ENCODE measurements at places on chromosomes 3 and 15.

- no peak for DNase-seq
These were observed 371.4 kb downstream of the SOX2 start for GRCh38 chr3:182083112-182083511.

- no peak for DNase-seq
These were observed 215.1 kb downstream of the ITPR1 start for GRCh38 chr3:4708230-4708629.

GRCh38 chr3:47512416-47513124 lies 942 bp downstream of the ELP6 start:
- no peak for DNase-seq

DNA sequence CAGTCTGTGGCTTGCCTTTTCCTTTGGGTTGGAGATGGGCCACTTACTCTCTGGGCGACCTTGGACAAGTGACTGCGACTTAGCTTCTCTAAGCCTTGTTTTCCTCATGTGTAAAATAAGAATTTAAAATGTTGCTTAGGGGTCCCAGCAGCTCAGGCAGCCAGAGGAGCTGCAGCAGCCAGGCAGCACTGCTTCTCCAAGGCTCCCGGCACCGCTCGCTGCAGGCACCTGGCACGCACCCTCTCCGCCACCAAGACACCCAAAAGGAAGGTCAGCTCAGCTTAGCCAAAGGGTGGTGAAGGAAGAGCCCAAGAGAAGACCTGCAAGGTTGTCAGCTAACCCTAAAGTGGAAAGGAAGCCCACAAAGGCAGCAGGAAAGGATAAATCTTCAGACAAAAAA lies 10.7 kb upstream of the AMOTL2 start:
- DNase-seq: no peak

GRCh38 chr15:58110999-58111717 lies 27.0 kb upstream of the AQP9 start:
- DNase-seq: no peak

DNA sequence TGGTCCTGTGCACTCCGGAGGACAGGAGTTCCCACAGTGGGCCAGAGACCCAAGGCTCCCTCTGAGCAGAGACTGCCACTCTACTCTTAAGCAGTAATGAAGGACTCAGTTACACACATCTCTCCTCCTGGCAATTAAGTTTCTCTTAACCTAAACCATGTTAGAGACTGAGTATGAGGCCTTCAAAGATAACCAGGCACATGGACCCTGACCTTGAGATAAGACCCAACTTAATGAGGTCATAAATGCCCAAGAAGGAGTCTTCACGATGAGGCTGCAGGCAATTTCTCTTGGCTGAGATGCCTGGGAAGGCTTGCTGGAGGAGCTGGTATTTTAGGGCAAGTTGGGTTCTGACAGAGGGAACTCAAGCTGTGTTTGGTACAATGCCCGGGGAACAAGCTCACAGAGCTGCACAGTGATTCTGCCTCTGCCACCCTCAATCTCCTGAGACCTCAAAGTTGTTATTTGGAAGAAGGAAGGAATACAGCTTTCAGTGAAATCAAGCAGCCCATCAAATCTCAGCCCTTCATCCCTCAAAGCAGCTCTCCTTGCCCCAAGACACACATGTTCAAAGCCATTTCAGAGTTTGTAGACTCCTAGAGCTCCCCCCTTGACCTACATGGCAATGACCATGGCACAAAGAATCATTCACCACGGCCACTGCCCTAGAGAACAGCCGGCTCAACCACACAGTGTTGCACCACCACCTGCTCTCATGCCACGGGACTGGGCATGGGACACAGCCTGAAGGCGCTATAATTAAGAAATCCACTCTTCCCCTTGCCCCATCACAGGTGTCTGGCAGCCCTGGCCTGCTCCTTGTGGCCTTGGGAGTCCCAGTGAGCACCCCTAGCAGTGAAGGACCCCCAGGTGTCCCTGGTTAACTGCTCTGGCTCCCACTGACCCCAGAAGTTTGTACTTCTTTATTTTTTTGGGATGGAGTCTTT lies 7.1 kb downstream of the RMDN3 start:
- DNase-seq: no peak

DNA sequence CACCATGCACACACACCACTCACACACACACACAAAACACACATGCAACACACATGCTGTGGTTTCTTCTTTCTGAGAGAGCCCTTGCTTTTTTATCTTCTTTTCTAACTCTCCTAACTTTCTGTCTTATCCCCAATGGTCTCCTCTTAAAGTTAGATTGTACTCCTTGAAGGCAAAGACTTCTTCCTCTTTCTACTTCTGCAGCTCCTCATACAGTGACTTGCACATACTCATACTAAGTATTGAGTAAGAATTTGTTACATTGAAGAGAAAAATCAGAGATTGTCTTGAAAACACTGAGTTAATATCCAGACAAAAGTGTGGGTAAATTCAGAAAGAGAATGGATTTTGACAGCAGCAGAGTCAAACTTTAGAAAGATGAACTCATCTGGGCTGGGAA lies 64.4 kb downstream of the GTPBP8 start:
- DNase-seq: no peak

GRCh38 chr3:52385157-52385556 lies 59.7 kb downstream of the SEMA3G start:
- no peak for DNase-seq

GRCh38 chr15:90174140-90174875 lies 26.8 kb upstream of the SEMA4B start:
- no peak for DNase-seq

GRCh38 chr3:134904241-134904771 lies 109.2 kb downstream of the EPHB1 start:
- no peak for DNase-seq

DNA sequence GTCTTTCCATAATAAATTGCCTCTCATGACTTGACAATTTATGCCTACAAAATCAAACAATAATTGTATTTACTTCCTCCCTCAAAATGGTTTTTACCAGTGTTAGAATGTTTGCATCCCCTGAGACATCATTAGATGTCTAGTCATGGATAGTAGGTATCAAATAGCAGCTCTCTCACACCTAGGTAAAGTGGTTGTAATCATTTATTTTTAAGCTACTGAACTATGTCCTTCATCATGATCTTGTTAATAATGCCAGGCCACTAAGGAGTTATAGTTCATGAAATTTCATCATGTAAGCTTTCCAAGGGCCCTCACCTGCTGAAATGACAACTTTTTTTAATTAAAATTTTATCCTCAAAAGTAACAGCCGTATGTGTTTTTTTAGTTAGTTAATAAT lies 134.1 kb downstream of the ARPP21 start:
- no peak for DNase-seq

GRCh38 chr3:176796371-176796770 lies 400.9 kb downstream of the TBL1XR1 start:
- DNase-seq: peak; percentile 26

GRCh38 chr3:81853431-81853830 lies 92.0 kb upstream of the GBE1 start:
- DNase-seq: no peak

DNA sequence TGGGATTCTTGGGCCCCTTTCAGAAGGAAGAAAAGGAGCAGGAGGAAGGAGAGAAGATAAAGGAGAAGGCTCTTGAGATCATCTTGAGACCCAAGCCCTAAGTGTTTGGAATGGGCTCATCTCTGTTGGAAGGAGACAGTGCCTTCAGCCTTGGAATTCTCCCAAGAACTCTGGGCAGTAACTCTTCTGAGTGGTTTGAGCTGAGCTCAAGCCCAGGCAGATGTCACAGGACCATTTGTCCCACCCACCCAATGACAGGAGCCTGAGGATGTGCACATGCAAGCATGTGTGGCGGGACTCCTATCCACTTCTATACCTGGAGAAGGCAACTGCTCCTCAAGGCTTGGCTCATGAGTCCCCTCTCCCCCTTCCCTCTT lies 14.6 kb upstream of the TMEM40 start:
- DNase-seq: no peak

DNA sequence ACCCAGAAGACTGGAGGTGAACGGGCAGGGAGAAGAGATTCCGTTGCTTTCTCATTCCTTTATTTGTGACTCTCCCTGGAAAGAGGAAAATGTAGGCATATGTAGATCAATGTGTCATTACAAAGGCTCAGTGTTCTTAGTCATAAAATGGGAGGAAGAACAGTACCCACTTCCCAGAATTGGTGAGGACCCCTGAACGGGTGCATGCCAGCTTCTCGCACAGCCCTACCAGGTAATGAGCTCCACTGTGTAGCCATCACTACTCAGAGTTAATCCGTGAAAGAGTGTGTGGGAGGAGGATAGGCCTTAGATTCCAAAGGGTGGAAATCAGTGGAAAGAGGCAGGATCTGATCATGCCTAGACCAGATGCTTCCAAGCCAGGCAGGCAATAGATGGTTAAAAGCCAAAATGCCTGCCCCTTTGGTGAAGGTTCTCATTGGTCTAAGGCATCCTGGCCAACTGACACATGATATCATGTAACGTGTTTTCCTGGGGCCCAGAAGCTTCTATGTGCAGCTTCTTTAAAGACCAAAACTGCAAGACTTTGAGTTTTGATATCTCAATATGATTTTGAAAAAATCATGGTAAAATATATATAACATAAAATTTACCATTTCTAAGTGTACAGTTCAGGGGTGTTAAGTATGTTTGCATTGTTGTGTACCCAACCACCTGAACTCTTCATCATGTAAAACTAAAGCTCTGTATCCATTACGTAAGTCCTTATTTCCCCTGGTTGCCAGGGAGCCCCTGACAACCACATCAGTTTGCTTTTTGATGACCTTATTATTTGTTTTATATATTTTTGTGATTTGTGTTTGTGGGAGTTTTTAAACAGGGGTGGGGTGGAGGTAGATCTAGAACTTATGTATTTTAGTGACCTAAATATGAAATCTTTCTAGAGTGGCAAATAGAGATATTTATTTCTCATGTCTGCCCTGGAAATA lies 402.2 kb upstream of the CFAP20DC start:
- DNase-seq: no peak

DNA sequence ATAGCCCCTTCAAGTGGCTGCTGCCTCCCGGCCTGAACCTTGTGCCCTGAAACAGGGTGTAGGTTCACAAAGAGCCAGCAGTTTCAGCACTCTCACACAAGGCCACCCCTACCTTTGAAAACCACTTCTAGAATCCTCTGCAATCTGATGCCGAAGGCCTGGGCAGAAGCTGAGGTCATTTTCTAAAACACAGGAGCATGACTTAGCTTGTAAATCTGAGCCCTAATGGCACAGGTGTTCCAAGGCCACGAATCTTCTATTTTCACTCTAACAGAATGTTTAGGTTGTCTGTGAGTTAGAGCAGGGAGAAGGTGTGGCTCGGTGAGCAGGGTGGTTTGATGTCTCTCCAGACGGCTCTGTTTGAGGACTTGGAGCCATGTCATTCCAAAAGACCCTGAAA lies 62.3 kb downstream of the SYNM start:
- no peak for DNase-seq

DNA sequence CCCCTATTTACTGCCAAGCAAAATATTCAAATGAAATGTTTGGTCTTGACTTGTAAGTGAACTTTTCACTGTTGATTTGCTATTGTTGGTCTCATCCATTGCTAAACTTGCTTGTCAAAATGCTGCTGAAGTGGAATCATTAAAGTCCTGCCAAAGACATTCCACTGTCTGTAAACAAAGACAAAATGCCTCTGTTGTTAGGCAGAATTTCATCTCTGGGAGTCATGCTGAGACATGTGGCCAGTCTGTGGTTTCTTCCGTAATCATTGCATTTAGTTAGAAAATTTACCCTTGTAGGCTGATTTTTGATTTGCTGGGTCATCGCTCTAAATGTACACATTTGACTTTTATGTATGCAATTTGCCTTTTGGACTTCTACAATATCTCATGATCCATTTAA lies 577.7 kb downstream of the MECOM start:
- DNase-seq: peak; percentile 93

- no peak for DNase-seq
These were observed 2.2 kb downstream of the HPS3 start for GRCh38 chr3:149131589-149131988.

- DNase-seq: no peak
These were observed 22.9 kb upstream of the THUMPD3 start for GRCh38 chr3:9339761-9340471.

DNA sequence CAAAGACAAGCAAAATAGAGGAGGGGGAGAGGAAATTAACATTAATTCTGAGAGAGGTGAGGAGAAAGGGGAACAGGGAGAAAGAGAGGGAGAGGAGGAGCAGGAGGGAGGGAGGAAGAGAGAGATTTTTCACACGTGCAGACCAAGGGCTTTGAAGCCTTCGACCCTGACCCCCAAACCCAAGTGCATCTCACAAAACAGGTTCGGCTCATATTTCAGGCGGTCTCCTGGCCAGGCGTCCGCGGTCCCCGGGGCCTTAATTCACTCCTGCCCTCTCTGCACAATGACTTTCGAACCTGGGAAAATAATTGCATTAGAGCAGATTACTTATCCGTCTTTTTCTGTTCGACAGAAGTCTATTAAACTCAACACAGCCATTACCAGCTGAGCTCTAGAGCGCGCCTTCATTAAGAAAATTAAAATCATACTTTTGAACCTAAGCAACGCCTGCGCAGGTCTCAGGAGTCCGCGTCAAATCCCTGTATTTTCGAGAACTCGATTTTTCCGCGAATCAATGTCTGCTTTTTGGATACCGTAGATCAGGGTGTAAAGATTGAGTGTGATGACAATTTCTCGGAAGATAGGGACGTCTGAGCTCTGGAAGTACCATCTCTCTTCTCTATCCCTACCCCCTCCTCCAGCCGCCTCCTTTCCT lies 220.7 kb downstream of the MEIS2 start:
- no peak for DNase-seq

DNA sequence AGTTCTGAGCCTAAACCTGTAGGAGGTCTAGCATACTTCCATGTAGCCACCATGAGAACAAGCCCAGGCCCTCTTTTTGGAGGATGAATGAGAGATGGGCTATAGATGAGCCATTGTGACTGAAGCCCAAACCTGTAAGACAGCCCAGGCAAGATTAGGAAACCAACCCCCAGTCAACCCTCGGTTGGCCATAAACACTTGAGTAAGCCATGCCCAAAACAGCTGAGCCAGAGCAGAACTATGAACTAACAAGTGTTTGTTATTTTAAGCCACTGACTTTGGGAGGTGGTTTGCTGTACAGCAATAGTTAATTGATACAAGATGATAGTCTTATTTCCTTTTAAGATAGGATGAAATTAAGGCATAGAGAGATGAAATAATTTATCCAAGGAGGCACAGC lies 12.4 kb upstream of the CPNE4 start:
- no peak for DNase-seq

- no peak for DNase-seq
These were observed 268.1 kb downstream of the TAFA4 start for GRCh38 chr3:68664276-68664675.

DNA sequence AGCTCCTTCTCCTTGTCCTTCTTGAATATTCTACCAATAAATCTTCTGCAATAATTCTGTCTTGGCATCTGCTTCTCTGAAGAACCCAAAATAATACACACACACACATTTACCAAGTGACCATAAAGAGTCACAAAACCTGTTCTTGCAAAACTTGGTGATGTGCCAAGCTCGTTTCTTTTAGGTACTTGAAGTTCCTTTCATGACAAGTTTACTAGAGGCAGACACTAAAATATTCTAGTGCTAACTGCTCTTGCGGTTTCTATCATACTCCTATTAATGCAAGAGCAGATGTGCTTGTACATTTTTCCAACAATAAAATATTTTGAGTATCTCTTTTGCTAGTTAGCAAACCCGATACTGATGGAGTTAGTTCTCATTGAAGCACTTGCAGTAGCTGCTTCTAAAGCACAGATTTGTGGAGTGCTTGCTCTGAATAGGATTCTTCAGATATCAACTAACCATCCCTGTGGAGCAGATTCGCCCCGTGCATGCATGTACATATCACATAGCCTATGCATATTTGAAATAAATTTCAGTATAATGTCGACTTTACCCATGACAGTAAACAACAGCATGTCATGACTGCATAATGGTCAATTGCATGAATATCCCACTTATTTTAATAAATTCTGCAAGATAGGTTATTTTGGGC lies 23.2 kb downstream of the HHLA2 start:
- no peak for DNase-seq

GRCh38 chr3:127690823-127691452 lies 18.2 kb downstream of the ABTB1 start:
- no peak for DNase-seq

Data from non-pigmented ciliary epithelial cell (primary cell).